Activated CD4-positive, alpha-beta T cell treated with anti-CD3 and anti-CD28 coated beads for 48 hours (primary cell): ENCODE measurements at places on chromosomes 13 and 19.

DNA sequence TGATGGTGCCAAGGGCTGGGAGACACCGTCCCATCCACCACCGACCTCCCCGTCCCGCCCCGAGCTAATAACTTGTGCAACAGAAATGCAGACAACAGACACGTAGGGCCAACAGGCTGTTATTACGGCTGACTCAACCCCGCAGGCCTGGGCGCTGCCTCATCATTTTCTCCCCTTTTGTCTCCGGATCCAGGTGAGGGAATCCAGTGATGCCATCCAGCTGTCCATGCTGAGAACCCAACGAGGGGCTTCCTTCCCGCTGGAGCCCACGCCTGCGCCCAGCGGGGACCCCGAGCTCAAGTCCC lies 6.4 kb upstream of the DIRAS1 start:
- DNase-seq = no peak

- no peak for DNase-seq
These were observed 315.9 kb downstream of the SLC7A1 start for GRCh38 chr13:29279356-29280254.

DNA sequence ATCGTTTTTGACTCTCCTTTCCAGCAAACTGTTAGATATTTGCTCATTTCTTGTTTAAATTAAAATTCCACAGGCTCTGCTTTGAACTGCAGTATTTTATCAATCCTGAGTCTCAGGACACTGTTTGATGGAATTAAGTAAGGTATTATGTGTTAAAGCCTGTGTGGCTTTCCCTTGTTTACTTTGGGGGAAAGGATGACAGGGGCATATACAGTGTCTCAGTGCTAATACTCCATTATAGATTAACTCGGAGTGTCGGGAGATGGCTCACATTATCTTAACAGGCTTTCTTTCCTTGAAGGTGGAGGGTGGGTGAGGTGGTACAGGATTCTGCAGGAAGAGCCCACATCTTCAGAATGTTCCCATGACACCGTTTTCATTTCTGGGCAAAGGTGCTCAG lies 84.7 kb downstream of the SHISA2 start:
- no peak for DNase-seq

DNA sequence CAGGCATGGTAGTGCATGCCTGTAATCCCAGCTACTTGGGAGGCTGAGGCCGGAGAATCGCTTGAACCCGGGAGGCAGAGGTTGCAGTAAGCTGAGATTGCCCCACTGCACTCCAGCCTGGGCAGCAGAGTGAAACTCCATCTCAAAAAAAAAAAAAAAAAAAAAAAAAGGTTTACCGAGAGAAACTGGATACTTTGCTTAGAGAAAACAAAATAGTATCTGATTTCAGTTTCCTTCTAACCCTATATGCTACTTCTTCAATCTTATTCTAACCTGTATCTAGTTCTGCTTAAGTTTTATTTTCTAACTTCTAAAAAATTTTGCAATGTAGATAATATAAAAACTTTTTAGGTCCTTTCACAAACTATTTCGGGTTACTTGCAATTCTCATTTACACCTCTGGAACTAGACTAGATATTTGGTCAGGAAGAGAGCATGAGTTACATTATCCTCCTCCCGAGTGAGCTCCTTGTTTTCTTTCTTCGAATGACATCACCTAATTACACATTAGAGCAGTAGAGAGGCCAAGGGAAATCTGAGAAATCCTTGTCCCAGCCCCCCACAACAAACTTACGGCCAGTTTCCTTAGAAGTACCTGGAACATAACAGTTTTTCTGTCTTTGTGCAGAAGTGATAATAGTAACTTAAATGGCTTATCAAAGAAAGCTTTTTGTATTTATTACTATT lies 128.9 kb downstream of the B3GLCT start:
- DNase-seq = no peak

GRCh38 chr13:52949742-52950141 lies 78.9 kb upstream of the OLFM4 start:
- no peak for DNase-seq

DNA sequence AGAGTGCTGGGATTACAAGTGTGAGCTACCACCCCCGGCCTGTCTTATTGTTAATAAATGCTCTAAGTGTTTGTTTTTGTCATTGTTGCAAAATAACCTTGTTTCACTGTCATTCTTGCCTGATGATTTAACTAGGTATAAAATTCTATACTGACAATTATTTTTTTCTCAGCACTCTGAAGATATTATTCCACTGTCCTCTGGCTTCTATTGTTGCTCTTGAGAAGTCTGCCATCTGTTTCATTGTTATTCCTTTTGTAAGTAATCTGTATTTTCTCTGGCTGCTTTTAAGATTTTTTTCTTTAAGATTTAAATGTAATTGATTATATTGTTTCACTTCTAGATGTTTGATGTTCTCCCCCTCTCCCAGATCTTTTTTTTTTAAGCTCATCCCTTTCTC lies 17.6 kb downstream of the ZNF420 start:
- DNase-seq = no peak

GRCh38 chr19:30106417-30107095 lies 164.5 kb downstream of the URI1 start:
- no peak for DNase-seq

GRCh38 chr19:24140099-24140498 lies 53.1 kb downstream of the ZNF254 start:
- no peak for DNase-seq

- no peak for DNase-seq
These were observed 25.8 kb downstream of the NALCN start for GRCh38 chr13:101390461-101390860.

DNA sequence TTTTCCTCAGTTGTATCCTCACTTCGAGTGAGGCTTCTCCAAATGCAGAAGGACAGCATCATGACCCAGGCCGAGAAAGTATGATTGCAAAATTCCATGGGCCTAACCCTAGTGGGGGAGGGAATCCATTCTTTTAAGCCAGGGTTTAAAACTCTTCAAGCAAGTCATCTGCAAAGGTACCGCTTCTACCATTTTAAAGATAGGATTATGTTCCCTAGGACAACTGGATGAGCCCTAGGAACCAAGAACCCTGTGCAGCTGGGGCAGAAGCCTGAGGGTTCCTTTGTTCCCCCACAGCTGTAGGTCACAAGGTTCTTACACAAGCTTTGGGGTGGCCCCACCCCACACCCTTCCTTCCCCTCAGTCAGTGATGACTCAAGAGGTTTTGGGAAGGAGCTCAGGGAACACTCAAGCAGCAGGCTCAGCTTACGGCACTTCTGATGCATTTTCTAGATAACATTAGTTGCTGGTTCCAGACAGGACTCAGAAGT lies 13.5 kb downstream of the ARL11 start:
- DNase-seq = no peak

GRCh38 chr19:13128583-13128982 lies 10.5 kb downstream of the NACC1 start:
- DNase-seq = no peak

- DNase-seq = no peak
These were observed 314.9 kb downstream of the COG6 start for GRCh38 chr13:39970177-39970846.

DNA sequence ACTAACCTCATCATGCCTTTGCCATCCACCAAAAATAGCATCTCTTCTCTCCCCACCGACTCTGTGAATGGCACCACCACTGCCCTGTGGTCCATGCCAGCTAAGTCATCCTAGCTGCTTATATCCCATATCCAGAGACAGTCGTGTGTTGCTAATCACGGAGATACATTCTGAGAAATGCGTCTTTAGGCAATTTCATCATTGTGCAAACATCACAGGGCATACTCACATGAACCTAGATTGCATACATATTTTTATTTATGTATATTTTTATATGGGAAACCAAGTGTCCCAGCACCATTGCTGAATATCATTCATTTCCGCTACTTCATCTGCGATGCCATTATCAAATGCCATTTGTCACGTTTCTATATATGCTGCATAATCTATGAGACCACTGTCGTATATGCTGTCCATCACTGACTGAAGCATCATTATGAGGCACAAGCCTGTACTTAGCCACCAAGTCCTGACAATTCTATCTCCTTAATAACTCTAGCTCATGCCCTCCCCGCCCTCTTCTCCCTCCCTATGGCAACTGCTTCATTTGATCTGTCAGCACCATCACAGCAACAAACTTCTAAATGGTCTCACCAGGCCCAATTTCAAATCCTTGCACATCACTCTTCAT lies 104.2 kb downstream of the HSPH1 start:
- DNase-seq = no peak

- DNase-seq = no peak
These were observed 56.9 kb downstream of the EDNRB start for GRCh38 chr13:77861741-77862140.

DNA sequence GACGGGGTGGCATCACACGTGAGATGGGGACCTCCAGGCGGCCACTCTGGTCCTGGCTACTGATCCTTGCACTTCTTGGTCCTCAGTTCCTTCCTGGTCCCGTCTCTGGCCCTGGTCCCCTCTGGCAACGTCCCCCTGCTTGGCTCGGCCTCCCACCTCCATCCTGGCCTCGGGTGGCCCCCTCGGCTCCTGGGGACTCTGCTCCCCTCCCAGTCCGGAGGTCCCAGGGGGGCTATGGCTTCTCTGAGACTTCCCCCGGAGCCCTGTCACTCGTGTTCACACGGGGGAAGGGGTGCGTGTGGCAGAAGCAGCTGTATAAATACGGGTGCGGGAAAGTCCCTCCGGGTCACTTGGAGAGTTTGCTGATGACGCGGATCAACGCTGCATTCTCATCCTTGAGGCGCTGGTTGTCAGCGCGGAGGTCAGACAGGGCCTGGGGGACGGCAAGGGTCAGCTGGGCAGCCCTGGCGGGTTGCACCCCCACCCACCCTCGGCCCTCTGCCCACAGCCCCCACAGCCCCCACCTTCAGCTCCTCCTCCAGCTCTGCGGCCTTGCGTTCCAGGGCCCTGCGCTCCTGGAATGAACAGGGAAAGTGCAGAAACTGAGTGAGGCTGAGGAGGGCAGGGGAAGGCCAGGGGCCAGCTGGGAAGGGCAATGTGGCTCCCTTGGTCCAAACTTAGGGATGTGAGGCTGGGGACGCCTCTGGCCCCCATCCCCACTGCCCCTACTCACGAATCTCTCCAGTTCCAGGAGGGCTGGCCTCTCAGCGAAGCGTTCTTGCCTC lies 15.6 kb downstream of the EPS8L1 start:
- no peak for DNase-seq

DNA sequence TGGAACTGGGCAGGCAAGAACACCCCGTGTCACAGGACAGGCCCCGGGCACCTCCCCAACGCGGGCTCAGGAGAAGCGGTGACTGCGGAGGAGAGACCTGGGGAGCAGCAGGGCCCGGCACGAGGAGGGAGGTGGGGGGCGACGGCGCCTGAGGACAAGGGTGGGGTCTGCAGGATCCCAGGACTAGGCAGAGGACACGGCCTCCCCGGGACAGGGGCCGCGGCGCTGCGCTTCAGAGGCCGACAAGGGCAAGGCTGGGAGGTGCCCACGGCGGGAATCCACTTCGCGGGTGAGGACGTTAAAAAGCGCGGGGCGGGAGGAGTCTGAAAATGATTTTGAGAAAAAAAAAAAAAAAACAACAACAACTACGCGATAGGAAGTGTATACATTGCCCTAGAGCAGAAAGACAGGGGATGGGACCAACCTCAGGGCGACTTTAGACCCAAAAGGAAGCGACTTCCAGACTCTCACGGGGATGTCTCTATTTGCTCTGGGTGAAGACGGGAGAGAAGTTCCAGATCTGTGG lies 44.9 kb downstream of the ZNF611 start:
- DNase-seq = peak; percentile 54

GRCh38 chr13:100154842-100155416 lies 66.0 kb downstream of the PCCA start:
- DNase-seq = no peak

DNA sequence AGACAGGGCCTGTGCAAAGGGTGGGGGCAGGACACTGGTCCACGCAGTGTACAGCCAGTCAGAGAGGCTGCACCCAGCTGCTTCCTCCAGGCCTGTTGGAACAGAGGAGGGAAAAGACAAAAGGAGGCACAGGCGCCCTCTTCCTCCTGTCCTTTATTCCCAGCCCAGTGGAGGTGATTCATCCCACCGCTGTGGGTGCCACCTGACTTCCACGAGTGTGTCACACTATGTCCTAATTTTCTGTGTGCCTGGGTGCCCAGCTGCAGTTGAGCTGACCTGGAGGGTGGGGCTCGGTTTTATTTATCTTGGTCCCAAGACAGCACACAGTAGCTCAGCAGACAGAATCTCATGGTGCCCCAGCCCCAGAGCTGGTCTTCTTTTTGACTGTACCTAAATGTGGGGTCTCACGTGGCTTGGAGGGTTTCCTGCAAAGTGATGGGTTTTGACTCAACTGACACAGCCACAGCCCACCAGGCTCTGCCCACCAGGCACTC lies 9.0 kb downstream of the EPS15L1 start:
- no peak for DNase-seq

DNA sequence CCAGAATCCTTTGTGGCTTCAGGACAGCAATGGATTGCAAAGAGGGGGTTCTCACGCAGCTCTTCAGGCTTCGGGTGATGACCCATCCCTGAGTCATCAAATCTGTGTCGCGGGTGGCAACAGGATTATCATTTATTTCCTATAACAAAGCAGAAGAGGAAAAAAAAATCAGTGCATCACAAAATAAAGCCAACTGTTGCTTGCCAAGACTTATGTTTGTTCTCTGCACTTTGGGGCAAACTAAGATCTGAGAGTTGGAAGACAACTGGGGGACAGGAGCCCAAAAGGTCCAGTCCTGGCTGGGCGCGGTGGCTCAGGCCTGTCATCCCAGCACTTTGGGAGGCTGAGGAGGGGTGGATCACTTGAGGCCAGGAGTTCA lies 6.4 kb downstream of the GNA15 start:
- DNase-seq = peak; percentile 76

DNA sequence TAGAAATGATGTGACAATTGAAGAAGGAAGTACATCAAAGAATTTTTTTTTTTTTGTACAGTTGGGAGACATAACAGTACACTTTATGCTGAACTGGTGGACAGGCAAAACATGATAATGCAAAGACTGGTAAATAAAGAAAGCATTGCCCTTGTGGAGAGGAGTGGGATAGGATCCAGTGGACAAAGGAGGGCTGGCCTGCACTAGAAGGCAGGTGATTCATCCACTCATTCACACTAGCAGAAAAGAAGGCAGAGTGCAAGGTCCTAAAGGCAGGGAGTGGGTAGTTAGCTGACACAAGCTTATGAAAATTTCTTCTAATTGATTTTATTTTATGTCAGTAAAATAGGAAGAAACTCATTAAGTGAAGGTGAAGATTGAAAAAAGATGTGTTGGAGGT lies 17.6 kb upstream of the NALCN start:
- no peak for DNase-seq

- DNase-seq = no peak
These were observed 43.3 kb downstream of the DZIP1 start for GRCh38 chr13:95601216-95601615.

DNA sequence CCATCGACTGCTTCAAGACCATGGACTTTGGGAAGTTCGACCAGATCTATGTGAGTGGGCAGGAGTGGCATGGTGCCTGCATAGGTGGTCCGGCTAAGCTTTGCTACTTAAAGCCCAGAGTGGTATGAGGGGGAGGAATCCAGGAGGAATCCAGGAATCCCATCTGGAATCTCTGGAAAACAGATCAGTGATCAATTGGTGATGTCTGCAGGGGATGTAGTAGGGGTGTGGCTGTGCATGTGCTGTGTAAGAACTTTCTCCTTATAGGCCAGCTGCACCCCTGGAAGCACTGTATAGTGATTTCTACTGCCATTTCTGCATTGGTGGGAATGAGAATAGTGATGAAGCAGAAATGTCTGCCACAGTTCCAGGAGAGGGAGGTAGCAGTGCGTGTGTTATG lies 23.6 kb downstream of the PNPLA6 start:
- no peak for DNase-seq
